ENCODE measurements at places on chromosomes 11 and 22.

DNA sequence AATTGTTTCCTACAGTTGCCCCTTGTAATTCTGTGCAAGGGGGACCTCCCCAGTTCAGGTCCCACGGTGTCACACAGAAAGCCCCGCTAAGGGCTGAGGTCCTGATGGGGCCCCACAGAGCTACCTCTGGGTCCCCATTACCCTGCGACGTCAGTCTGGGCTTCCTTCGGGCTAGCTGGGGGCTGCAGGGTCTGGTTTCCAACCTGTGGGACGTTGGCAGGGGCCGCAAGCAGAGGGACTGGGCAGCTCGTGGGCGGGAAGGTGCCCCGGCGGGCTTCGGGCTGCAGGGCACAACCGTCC is 698 bp downstream of the SLC37A4 start:
- DNase-seq, result no peak

GRCh38 chr22:31278626-31279326 is 13.5 kb downstream of the PIK3IP1 start:
- DNase-seq, result no peak

DNA sequence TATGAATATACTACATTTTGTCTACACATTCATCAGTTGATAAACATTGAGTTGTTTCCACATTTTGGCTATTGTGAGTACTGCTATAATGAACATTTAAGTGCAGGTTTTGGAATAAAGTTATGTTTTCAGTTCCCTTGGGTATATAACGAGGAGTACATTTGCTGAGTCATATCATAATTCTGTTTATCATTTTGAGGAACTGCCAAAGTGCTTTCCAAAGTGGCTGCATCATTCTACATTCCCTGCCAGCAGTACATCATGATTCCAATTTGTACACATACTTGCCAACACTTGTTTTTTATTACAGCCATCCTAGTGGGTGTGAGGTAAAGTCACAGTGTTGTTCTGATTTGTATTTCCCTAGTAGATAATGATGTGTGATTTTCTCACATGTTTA is 1458.6 kb upstream of the TENM4 start:
- DNase-seq, result no peak

DNA sequence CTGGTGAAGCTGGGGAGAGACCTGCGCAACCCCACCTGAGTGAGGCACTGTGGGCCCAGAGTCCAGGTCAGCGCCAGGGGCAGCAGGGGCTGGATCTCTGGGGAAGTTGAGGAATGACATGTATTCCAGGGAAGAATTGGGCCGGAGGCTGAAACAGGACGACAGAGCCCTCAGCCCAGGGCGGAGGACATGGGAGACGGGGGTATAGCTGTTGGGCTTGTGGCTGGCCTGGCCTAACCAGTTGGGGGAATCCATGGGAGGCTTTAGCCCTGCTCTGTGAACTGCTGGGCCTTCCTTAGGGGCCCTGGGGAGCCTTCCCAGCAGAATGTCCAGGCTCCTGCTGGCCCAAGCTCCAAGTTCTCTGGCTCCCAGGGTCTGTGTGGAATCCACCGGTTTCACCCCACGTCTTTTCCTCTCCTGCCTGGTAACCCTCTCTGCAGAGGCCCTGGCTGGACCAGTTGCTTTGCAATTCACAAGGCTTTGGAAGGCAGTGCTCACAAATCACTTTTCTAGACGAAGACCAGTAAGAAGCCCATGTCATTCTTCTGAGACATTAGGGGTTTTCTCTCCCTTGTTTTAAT is 50.4 kb upstream of the KCNQ1OT1 start:
- DNase-seq, result no peak

DNA sequence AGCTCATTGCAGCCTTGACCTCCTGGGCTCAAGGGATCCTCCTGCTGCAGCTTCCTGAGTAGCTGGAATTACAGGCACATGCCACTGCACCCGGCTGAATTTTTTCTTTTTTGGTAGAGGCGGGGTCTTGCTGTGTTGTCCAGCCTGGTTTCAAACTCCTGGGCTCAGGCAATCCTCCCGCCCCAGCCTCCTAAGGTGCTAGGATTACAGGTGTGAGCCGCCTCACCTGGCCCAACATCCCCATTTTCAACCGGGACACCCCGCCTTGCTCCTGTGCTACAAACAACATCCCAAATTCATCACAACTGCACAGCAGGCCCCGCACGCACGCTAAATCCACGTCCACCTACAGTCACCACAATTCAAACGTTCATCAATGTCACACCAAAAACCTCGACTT is 61.0 kb downstream of the ARFGAP3 start:
- DNase-seq, result no peak
